Activated T-helper 1 cell treated with anti-CD3 and anti-CD28 coated beads, Interleukin-2, amount 50 U/mL, for 16 hours (primary cell): ENCODE measurements at places on chromosomes 3 and 15.
A peak's percentile ranks its signal among the peaks of the same experiment; 100 is the strongest.

GRCh38 chr3:112074616-112075497 lies 11.3 kb upstream of the C3orf52 start:
- DNase-seq, result no peak

- DNase-seq, result no peak
Observed at GRCh38 chr3:52693071-52693470, 7.2 kb downstream of the GNL3 start.

- DNase-seq, result no peak
Observed at GRCh38 chr15:49843725-49844124, 222.9 kb downstream of the DTWD1 start.

DNA sequence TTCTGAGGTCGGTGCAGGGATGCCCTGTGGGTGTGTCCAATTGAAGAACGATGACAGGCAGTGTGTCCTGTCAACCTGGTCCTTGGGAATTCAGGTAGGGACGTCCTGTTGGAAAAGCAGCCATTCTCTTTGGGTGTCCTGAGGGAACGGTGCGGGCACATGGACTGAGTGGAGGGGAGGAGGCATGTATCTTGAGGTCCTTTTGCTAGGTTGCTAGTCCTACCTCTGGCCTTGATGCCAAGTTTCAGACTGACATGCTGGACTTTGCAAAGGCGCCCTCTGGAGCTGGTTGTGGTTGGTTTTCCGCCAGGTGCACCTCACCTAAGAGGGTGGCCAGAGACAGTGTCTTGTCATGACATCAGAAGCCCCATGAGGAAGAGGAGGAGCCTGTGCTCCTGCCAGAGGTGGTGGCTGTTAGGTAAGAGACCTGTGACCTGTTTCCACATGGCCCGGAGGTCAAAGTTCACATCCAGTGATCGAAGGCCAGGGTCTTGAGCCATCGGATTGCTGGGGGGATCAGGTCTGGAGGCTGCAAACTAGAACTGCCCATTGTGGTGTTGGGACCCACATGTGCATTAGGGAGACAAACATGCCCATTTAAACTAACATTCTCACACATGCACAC lies 106.3 kb downstream of the SNRPN start:
- no peak for DNase-seq

DNA sequence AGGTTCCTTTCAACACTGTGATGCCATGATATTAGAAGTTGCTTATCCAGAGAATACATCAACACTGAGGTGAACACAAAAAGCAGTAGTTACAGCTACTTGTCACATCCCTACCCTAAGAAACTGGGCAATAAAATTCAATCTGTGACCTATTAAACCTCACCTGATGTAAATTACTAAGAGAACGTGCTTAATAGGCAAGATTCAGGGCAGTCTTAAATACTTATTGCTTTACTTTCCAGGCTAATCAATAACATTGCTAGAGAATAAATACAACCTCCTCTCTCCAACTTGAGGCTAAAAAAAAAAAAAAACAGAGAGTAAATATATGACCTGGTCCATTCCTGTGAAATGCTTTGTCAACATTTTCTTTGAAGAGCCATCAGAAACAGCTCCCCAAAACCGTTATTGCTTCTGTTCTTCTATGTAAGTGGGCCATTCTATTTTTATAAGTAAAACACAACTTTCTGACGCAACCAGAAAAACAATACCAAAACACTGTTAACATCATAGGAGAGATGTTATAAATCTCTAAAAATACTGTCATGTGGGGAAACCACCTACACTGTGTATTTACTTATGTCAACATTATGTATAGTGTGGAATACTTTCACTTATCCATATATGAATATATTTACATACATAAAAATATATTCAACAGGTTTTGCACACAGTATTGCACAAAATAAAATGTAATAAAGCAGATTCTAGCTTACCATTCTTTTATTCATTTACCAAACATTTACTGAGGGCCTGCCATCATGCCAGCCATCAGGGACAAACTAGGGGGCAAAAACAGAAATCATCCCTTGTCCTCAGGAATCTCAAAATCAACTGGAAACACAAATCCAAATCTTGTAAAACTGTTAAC lies 2.7 kb downstream of the NKIRAS1 start:
- DNase-seq, result no peak

DNA sequence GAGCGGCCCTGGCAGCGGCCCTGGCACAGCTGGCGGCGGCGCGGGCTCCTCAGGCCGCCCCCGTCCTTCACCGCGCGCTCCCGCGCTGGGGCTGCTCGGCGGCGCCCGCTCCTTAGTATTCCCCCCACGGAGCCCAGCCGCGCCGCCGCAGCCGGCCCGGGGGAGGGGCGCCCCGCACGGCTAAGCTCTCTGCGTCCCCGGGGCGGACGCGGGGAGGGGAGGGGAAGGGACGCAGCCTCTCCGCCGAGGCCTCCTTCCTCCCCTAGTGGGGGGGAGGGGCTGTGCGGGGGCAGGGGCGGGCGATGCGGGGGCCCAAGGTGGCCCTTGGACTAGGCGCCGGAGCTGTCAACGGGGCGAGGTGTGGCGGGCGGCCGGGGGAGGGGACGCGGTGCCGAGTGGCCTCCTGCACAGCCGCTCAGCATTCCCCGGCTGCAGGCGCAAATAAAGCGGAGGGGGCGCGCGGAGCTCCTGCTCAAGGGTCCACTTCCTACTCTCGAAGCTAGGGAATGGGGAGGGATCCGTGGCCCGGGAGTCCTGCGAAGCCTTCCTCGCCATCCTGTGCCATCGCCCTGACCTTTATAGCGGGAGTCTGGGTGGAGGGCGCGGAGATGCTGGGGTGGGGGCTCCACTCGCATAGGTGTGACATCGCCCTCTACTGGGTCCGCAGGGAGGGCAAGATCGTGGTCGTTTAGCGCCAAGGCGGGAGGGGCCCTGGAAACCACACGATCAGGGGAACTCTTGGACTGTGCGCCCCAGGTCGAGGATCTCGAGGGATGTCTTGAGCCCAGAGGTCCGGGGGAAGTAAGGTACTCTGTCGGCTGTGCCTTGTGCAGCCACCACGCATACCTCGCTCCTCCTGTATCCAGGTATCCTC lies 22.2 kb downstream of the EPHB3 start:
- DNase-seq, result no peak

- no peak for DNase-seq
Observed at GRCh38 chr3:13479332-13479581, 849 bp upstream of the HDAC11 start.

DNA sequence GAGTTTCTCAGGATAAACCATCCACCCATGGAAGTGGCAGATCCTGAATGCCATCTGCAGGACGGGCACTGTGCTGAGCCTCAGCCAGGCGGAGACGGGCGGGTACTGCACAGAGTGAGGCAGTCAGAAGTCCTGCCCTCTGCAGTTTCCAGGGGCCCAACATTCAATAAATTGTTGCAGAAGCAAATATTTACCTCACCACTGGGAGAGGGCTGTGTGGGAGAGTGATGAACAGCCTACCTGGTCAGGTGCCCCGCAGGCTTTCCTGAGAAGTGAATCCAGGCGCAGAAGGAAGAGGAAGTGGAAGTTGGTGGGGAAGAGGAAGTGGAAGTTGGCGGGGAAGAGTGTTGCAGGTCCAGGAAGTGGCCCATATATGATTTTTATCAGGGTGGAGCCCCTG lies 100.8 kb downstream of the SLCO3A1 start:
- no peak for DNase-seq

DNA sequence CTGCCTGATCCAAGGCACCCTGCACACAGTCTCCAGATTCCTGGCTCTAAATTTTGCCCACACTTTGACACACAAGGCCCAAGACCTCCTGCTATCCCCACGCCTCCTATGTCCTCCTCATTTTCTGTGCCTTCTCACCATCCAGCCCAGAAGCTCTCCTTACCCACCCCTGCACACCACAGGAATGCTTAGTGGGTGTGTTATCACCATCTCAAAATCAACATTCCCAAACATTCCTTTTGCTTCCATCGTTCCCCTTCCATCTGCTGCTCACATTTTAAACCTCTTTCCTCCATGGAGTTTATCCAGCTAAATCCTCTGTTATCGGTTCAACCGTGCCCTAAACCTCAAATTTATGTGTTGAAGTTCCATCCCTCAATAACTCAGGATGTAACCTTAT lies 43.9 kb downstream of the DGKG start:
- DNase-seq, result no peak

- no peak for DNase-seq
Observed at GRCh38 chr3:65902304-65902793, 136.4 kb downstream of the MAGI1 start.

DNA sequence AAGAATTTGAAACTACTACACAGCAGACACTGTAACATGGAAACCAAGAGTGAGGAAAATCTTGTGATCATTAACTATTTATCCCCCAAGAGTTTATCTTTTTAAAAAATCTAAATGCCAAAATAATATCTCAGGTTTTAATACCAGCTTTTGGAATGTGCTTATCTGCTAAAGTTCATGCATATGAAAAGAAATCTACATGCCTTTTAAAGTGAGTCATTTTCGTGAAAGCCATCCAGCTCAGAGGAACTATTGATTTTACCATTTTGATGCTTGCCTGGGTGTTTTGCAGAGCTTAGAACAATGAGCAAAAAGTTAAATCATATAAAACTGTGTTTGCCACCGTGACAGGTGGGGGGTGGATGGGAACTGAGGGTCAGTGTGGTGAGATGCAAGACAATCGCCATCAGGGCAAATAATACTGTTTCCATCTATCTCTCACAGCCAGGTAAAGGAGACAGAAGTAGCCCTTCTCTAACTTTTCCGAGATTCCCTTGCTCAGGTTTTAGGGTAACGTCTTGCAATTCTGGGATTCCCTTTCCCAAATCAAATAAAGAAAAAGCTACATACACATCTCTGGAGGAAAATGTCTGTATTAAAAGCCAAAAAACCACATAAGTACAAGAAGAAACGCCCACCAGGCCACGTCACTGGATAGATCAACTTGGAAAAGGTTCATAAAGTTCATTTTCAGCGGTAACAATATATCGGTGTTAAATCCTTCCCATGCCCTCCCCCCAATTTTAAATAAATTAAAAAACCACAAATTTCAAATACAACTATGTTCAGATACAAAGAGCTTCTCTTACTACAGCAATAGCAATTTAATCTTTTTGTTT lies 2.0 kb downstream of the TMEM158 start:
- no peak for DNase-seq

- peak; percentile 30 for DNase-seq
Observed at GRCh38 chr3:143121241-143122088, 1.9 kb downstream of the CHST2 start.

GRCh38 chr15:85141726-85142125 lies 160.1 kb downstream of the PDE8A start:
- no peak for DNase-seq

- DNase-seq, result no peak
Observed at GRCh38 chr15:88803241-88803919, at the start of gene ACAN. TSS of gene ACAN (plus strand) at chr15:88803436. CDS start at chr15:88836207, 32,771 bp downstream.

GRCh38 chr3:187913617-187914033 lies 168.4 kb upstream of the BCL6 start:
- DNase-seq, result no peak

- DNase-seq, result no peak
Observed at GRCh38 chr3:13508496-13508895, 28.4 kb downstream of the HDAC11 start.

- DNase-seq, result no peak
Observed at GRCh38 chr3:183210341-183210740, 42.7 kb upstream of the B3GNT5 start.

- no peak for DNase-seq
Observed at GRCh38 chr15:30933293-30933692, 29.6 kb downstream of the FAN1 start.

- no peak for DNase-seq
Observed at GRCh38 chr15:58512522-58512921, 80.7 kb downstream of the LIPC start.

DNA sequence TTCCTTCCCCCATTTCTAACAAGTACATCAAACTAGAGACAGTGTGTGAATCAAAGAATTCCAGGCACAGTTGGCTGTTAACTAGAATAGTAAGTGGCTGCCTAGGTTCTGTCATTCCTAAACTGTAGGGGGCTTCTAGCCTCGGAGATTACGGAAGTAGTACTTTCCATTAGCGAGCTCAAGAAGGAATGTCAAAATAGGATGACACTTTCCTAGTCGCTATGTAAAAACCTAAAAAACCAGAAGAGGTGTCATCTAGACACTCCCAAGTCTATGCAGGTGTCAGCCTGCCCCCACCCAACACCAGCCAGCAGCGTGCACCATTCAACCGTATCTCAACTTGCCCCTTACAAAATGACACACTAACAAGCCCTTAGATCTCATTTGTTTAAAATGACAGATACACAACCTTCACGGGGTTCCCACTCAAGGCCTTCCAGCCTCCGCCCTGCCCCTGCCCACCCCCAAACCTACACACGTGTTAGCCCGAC lies 874 bp downstream of the INO80 start:
- no peak for DNase-seq

GRCh38 chr3:129371041-129371826 lies 57.2 kb downstream of the EFCAB12 start:
- DNase-seq, result no peak

DNA sequence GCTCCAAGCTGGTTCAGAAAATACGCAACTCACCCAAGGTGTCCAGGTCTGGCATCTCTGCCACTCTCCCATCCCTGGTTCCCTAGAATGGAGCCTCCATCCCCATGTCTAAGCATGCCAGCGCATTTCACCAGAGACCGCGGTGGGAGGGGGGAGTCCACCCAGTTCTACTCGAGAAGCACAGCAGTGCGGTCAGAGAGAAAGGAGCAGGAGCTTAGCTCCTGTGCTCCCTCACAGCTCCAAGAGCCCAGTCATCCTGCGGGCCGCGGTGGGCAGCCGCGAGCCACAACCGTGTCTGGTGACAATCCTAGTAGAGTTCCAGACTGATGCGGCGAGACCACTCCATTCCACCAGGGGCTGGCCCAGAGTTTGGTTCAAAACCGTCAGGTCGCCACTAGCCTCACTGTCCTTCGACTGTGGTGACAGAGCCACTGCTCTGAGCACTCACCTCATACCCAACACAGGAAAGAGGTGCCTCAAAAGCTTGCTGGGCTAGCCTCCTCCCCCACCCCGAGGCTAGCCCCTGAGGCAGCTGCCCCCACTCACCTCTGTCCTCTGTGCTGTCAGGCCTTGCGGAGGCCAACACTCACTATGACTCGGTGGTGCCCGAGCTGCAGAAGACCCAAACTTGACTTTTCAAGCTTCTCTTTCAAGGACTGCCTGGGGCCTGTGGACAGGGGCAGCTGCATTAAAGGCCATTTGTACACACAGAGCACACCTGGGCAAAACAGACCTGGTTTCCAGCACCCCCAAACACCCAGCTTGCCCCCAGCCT lies 185.4 kb downstream of the XXYLT1 start:
- DNase-seq, result no peak
